Effector CD4-positive, alpha-beta T cell (primary cell): ENCODE measurements at places on chromosomes 5 and 9.

- no peak for DNase-seq
Observed at GRCh38 chr5:147485046-147485445, 24.8 kb downstream of the DPYSL3 start.

DNA sequence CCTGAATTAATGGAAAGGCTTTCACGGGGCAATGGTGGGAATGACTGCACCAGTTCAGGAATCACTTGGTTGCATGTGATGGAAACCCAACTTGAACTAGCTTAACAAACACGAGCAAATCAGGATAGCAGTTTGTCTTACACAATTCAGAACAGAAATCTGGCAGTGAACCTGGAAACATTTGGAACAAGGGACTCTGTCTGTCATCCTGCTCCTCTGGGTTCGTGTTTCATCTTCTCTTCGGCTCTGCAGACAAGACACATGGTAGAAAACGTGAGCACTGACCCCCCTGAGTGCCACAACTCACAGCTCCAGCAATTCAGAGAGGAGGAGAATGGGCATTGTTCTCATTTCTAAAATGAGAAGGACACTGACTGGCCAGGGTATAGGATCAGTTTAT is 218.1 kb upstream of the NREP start:
- no peak for DNase-seq

- DNase-seq, result no peak
Observed at GRCh38 chr5:69046375-69046957, 47.3 kb upstream of the SLC30A5 start.

DNA sequence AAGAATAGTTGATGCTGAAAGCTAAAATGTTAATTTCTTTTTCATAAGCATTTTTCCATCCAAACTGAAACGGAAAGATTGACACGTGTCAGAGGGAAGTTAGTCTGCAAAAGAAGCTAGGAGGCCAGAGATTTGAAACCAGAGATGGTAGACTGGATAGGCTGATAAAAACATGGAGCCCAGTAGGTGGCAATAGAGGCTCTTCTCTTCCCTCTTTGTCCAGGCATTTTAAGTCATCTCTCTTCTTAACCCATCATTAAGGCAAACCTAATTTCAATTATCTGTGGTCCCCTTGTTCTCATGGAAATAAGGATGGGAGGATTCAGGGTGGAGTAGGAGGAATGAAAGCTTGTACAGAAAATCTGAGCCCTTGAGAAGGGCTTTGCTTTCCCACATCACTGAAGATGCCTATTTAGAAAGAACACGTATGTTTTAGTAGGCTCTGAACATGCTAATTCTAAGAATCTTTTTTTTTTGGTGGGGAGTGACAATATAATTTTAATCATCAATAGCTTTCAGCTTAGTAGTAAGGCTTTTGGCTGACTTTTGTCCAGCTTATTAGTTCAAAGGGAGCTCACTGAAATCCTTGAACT is 66.6 kb downstream of the ZNF474 start:
- no peak for DNase-seq
